ENCODE measurements at places on chromosomes 4 and X. TPM values are rescaled to one million over a fixed set of nuclear protein-coding genes. Genes with fewer than 3 reads are reported as not detected.

MAP9 gene
- total RNA-seq, result 7.5 TPM

DNA sequence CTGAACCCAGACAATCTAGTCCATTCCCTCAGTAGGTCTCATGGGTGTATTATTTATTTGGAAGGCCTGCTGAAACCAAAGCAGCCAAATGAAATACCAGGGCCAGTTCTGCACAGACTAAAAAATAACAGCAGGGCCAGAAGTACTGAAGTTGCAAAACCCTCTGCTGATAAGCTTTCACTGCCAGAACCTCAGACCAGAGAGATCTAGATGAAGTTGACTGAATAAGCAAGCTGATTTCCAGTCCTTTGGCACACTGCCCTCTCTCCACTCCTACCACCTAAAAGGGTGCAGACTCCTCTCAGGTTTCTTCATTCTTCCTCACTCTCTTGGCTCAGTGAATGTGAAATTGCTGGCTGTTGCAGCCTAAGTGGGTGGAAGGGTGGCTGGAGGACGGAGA is 276.7 kb upstream of the KLF3 start:
- DNase-seq, result no peak

ARMCX5 gene
- 6.4 TPM for total RNA-seq

DNA sequence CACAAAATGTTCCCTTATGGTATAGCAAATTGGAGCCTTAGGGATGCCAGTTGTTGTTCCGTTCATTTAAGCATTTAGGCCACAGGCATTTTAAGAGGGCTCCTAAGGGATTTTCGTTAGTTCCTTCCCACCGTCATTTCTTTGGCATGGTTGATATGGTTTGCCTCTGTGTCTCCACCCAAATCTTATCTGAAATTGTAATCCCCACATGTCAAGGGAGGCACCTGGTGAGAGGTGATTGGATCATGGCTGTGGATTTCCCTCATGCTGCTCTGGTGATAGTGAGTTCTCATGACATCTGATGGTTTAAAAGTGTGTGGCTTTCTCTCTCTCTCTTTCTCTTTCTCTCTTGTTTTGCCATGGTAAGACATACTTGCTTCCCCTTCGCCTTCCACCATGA is 104.1 kb downstream of the ASB9 start:
- no peak for DNase-seq

GRCh38 chrX:23773601-23774175 is 9.3 kb upstream of the SAT1 start:
- no peak for DNase-seq

DNA sequence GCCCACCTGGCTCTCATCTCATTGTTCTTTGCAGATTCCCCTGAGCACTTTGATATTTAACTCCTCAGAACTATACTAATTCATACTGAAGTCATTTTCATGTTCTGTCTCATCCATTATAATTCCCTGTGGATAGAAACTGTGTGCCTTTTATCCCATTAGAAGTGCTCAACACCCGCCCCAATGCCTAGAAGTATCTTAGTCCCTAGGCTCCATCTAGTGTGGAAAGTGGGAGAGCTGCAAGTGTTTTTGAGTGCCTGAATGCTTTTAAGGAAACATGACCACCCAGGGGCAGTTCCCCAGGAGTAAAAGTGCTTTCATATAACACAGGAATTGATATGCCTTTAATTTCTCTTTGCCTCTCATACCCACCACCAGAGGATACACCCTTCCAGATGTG is 117.0 kb downstream of the CHRDL1 start:
- no peak for DNase-seq

ZNF81 gene
- total RNA-seq, result 16.9 TPM

DNA sequence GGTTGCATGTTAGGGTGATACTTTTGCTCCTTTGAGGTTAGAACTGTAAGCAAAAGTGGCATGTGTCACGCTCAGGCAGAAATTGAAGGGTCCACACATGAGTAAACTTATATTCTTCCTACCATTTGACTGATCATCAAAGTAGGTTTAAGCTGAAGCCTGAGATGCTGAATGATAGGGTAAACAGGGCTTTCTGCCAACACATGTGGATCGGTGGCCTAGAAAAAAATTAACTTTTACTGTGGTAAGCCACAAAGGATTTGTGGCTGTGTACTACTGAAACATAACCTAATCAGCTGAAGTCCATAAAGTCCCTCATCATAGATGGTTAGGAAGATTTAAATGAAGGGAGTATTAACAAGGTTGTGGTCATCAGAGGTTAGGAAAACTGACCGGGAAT is 1070.1 kb downstream of the STPG2 start:
- no peak for DNase-seq

GRCh38 chr4:15955670-15956069 is 7.3 kb downstream of the FGFBP2 start:
- no peak for DNase-seq

COX7B2 gene
- not detected for total RNA-seq

DNA sequence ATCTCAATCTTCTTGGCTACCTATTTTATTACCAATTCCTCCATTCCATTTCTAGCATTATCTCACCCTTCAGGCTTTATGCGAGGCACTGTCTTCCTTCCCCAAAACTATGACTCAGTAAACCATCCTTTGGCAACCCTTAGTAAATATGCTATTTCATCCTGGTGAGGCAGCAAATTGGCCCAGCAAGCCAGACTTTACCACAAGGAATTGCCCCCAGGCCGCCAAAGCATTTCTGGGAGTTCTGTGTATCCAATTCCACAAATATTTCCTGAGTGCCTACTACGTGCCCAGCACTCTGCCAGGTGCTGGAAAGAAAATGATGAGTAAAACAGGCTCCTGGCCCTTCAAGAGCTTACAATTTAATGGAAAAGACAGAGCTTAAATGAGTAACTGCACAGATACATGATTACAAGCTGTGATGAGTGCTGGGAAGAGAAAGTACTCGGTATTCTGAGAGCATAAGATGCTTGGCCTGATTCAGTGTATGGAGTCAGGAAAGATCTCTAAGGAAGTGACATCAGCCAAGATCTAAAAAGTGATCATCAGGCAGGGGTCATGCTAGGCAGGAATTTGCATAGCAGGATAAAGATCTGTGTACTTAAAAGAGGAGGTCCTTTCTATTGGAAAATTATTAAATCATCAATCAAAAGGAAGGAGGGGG is 193.8 kb downstream of the ADAMTS3 start:
- DNase-seq, result no peak

- DNase-seq, result no peak
These were observed 22.6 kb upstream of the CD38 start for GRCh38 chr4:15755321-15756155.

DNA sequence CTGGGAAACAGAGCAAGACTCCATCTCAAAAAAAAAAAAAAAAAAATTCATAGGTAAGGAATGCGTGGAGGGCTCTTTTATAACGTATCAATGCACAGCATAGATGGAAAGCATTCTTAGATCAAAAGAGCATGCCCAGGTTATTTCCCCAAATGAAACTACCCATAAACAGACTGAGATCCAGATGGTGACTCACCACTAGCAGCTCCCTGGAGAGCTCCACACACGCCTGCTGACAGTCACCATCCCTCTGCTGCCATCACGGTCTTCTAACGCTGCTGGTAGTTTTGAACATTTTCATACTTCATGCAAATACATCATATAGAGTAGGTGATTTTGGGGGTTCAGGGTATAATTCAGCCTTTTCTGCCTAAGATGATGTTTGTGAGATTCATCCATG is 136.9 kb downstream of the ASMT start:
- DNase-seq, result no peak

MCF2 gene
- 0.07 TPM for total RNA-seq

- no peak for DNase-seq
These were observed 103.4 kb downstream of the MFAP3L start for GRCh38 chr4:169922632-169923276.

TXK gene
- 2.0 TPM for total RNA-seq

- DNase-seq, result no peak
These were observed 22.7 kb downstream of the ARMCX4 start for GRCh38 chrX:101507986-101508385.

- no peak for DNase-seq
These were observed 118.8 kb upstream of the MAGEB18 start for GRCh38 chrX:26019386-26019785.

DNA sequence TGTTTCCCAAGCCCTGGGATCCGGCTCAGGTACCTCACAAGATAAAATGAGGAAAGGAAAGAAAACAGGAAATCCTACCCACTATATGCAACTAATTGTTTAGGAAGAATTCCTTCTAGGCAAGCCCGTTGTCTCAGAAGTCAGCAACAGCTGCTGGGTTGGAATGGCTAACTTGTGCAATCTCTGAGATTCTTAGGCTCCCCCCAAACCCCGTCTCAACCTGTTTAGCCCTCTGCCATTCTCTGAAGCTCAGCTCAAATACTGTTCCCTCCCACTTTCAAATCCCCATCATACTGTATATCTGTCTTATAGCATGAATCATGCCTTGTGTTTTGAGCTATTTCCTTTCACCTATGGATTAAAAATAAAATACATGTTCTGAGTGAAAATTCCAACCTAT is 28.9 kb downstream of the STARD8 start:
- DNase-seq, result no peak

- no peak for DNase-seq
These were observed 11.3 kb downstream of the APBB2 start for GRCh38 chr4:41202820-41203568.

- no peak for DNase-seq
These were observed 544.7 kb downstream of the SPRY1 start for GRCh38 chr4:123941306-123941705.

- no peak for DNase-seq
These were observed 99.5 kb downstream of the MID1IP1 start for GRCh38 chrX:38900719-38901118.

DNA sequence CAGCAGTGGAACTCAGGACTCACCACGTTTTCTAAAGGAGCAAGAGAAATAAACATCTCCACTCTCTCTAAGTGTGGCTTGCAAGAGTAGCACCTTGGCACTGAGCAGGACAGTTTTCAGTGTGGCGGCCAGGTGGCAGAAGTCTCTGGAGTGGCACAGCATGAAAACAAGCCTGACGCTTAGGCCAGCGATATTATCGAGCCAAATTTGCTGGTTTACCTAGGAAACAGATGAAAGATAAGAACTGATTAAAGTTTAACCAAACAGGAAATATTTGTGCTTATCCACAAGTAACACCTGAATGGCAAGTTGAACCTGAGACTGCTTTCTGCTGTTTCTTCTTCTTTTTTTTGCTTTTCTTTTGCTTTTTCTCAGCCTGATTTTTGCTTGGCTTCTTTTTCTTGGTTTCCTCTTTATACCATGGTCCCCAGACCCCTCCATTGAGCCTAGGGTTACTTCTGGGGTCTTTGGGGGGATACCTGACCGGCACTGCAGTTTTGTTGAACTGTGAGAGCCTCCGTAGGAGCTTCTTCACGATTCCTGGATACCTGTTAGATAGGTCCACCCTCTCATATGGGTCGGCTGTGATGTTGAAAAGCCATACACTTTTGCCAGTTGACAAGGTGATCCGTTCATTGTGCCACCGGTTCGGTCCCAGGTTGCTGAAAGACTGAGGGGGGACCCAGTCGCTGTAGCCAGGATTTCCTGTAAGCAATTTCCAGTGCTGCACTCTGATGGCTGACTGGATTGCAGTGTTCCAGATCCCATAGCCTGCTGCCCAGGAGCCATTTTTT is 77.3 kb downstream of the ARSJ start:
- DNase-seq, result no peak

NDNF gene
- total RNA-seq, result 0.46 TPM

GLRA3 gene
- not detected for total RNA-seq

EDA2R gene
- total RNA-seq, result 3.9 TPM

IL2 gene
- not detected for total RNA-seq

- DNase-seq, result no peak
These were observed 1096.1 kb upstream of the SLIT2 start for GRCh38 chr4:19155568-19155967.

TAF7L gene
- total RNA-seq, result 1.3 TPM

- no peak for DNase-seq
These were observed 3.4 kb upstream of the IGBP1 start for GRCh38 chrX:70129816-70130215.

GRCh38 chr4:8705161-8706145 is 112.9 kb downstream of the CPZ start:
- DNase-seq, result no peak

DNA sequence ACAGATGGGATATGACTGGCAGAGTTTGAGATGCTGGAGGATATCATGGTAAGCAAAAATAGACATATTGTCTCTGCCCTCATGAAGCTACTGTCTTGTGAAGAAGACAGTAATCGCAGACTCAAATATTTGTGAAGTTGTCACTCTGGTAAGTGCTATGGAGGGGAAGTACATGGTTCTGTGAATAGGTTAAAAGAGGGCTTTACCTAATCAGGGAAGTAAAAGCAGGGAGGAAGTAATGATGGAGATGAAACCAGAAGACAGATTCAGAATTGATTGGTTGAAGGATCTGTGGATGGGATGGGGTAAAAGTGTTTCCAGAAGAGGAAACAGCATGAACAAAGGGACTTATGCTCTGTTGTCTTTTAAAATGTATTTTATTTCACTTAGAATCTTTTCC is 19.3 kb upstream of the MAGED1 start:
- no peak for DNase-seq

GRCh38 chr4:176334066-176334465 is 14.3 kb downstream of the SPCS3 start:
- DNase-seq, result no peak

- DNase-seq, result no peak
These were observed 1.3 kb downstream of the SLC9A7 start for GRCh38 chrX:46757593-46757992.

ATP2B3 gene
- total RNA-seq, result not detected

DNA sequence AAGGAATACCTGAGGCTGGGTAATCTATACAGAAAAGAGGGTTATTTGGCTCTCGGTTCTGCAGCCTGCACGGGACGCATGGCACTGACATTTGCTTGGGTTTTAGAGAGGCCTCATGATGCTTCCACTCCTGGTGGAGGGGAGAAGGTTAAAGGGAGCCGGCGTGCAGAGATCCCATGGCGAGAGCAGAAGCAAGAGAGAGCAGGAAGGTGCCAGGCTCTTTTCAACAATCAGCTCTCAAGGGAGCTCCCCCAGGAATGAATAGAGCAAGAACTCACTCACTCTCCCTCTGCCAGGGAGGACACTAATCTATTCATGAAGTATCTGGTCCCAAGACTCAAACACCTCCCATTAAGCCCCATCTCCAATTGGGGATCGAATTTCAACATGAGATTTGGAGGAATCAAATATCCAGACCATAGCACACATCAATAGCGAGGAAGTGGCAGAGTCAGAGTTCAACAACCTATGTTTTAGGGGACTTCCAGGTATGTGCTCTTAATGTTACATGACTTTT is 109.8 kb downstream of the SORBS2 start:
- no peak for DNase-seq

DNA sequence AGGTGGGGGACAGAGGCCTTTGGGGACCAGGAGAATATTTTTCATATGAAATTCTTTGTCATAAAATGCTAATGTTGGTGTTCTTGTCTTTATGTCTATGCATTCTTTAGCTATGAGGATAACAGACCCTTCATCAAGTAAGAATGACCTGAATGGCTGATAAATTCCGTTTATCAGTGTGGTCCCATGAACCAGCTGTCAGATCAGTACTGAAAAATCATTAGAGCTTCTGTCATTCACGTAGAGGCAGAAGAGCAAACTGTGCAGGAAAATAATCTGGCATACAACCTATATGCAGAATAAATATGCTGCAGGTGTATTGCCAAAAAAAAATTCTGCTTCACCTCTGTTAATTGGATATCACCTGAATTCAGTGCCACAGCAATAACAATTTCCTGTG is 828.6 kb downstream of the ADGRL3 start:
- DNase-seq, result no peak

GRCh38 chr4:184234155-184234554 is 16.5 kb upstream of the ENPP6 start:
- no peak for DNase-seq

ANXA3 gene
- 354 TPM for total RNA-seq
